ENCODE measurements at places on chromosomes 2 and 18.

- no peak for DNase-seq
Observed at GRCh38 chr2:18659915-18660314, 70.5 kb upstream of the NT5C1B start.

DNA sequence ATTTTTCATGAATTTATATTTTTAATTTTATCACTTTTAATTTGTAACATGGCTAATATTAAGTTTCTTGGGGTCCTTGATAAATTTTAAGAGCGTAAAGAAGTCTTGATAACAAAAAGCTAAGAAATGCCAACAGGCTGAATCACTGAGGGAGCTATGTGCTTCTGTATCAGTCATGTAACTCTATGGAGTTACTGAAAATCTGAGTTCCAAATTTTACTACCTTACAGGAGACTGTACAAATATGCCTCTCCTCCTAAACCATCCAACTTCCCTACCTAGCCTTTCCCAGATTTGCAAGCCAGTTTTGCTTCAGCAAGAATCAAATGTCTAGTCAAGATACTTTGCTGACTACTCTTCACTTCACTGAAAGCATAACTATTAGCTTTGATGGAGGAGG is 35.7 kb downstream of the FEZ2 start:
- DNase-seq: no peak

- no peak for DNase-seq
Observed at GRCh38 chr2:104889291-104889959, 35.5 kb downstream of the POU3F3 start.

- no peak for DNase-seq
Observed at GRCh38 chr2:181949047-181949446, 36.6 kb upstream of the PPP1R1C start.

DNA sequence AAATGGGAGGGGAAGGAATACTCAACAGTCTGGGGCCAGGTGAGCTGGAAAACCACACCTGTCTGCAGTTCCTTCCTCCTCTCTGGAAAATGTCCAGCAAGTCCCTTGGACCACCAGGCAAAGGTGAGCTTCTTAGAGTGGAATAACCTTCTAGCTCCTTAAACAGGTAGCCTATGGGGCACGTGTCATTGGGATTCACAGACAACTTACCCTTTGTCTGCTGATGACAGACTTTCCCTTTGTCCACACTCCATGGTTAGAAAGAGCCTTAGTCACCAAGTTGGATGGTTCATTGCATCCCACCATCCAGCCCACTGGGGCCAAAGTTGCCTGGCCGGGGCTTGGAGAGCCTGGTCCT is 98.0 kb upstream of the ITGA6 start:
- no peak for DNase-seq
